ENCODE measurements at places on chromosomes 5 and 9. TPM values are rescaled to one million over a fixed set of nuclear protein-coding genes. Genes with fewer than 3 reads are reported as not detected.

Gene PBX3
- total RNA-seq = 77.6 TPM

Gene CCL19
- total RNA-seq = not detected

Gene DOCK2
- 2.5 TPM for total RNA-seq

Gene RALGPS1
- 14.7 TPM for total RNA-seq

Gene BRD9
- 46.2 TPM for total RNA-seq

Gene NIPAL4
- 2.7 TPM for total RNA-seq

Gene TLR4
- 9.7 TPM for total RNA-seq

Gene EMB
- 23.9 TPM for total RNA-seq

Gene PCDHAC2
- total RNA-seq = 6.8 TPM

Gene TTC16
- not detected for total RNA-seq

Gene BASP1
- total RNA-seq = 346 TPM

Gene PCDHGB1
- total RNA-seq = 6.5 TPM

Gene PCDHB13
- 4.0 TPM for total RNA-seq

Gene MEIKIN
- total RNA-seq = 5.6 TPM

Gene FGF10
- total RNA-seq = 6.9 TPM

Gene CMYA5
- 13.8 TPM for total RNA-seq

Gene WDR38
- total RNA-seq = not detected

Gene NDST1
- 175 TPM for total RNA-seq

Gene PCDHB9
- 4.2 TPM for total RNA-seq

Gene CD74
- total RNA-seq = 612 TPM

Gene PLEKHG4B
- 8.9 TPM for total RNA-seq

Gene IRX1
- total RNA-seq = not detected

Gene RFX3
- 15.5 TPM for total RNA-seq

Gene PCDHA11
- total RNA-seq = 1.5 TPM

Gene LECT2
- total RNA-seq = not detected

Gene GGTA1
- 1.9 TPM for total RNA-seq

Gene PPP2CA
- 175 TPM for total RNA-seq

Gene FAM78A
- total RNA-seq = 0.73 TPM

Gene PCDHB16
- total RNA-seq = 4.4 TPM

Gene FGF1
- 9.4 TPM for total RNA-seq

Gene PCDHA4
- total RNA-seq = 2.4 TPM

Gene GPR21
- 0.97 TPM for total RNA-seq

Gene ZNF169
- 21.2 TPM for total RNA-seq

Gene FBN2
- 6.6 TPM for total RNA-seq

Gene ALDH1A1
- total RNA-seq = 427 TPM

Gene ARL10
- total RNA-seq = 8.2 TPM

Gene POLE3
- 61.9 TPM for total RNA-seq
